ENCODE measurements at places on chromosomes 3 and 15. TPM values are rescaled to one million over a fixed set of nuclear protein-coding genes. Genes with fewer than 3 reads are reported as not detected.

The SLC22A13 gene
- 1.2 TPM for total RNA-seq

The CEMIP gene
- total RNA-seq = 445 TPM

The XYLB gene
- total RNA-seq = 8.5 TPM

The LOXL1 gene
- 417 TPM for total RNA-seq

The DCUN1D1 gene
- total RNA-seq = 52.4 TPM

The PAK6 gene
- total RNA-seq = not detected

The MORC1 gene
- total RNA-seq = not detected

DNA sequence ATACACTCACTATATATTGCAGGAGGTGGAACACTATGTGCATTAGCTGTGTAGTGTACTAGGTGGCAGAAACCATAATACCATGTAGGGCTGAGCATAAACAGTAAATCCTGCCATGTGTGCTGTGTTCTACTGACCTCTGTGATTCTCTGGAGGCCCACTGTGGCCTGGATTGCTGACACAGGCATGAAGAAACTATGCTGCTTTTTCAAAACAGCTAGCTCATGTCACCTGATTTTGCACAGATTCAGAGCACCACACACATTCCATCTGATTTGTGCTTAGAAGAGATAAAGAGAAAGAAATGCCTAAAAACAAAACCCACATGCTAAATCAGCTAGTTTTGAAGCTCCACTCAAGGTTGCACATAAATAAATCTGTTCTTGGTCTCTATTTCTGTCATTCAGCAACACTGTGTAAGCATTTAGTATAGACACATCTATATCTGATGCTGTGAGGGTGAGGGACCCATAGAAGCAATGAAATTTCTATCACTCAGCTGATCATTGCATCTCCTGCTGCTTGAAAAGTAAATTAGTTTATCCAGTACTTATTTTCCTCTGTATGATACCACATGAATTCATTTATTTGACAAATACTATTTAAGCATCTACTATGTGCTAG is 1007.7 kb upstream of the SEMA6D start:
- no peak for DNase-seq
- H3K27ac ChIP-seq = no peak overlapping the region
- H3K4me3 ChIP-seq = no peak overlapping the region
- no peaks in the 10 kb centered on the region for H3K4me1 ChIP-seq

- H3K27ac ChIP-seq = no peak overlapping the region
- no peaks in the 10 kb centered on the region for H3K36me3 ChIP-seq
- no peak overlapping the region for H3K4me3 ChIP-seq
- no peaks in the 10 kb centered on the region for H3K4me1 ChIP-seq
- DNase-seq = no peak
- H3K27me3 ChIP-seq = peaks cover 5% of the 10 kb centered on the region
These were observed 239.1 kb upstream of the GADL1 start for GRCh38 chr3:31133541-31133940.

DNA sequence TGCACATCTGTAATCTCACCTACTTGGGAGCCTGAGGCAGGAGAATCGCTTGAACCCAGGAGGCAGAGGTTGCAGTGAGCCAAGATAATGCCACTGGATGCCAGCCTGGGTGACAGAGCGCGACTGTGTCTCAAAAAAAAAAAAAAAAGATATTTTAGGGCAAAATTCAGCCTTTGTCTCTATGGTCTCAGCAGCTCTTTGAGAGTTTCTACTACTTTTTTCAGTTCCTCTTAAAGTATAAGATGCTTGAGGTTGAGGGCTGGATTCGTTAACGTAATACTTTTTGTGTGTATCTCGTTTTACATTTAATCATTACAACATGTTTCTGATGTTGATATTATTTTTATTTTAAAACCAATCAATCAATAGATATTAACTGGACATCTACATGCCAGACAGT is 381.2 kb upstream of the TBL1XR1 start:
- H3K27me3 ChIP-seq = no peaks in the 10 kb centered on the region
- no peaks in the 10 kb centered on the region for H3K36me3 ChIP-seq

DNA sequence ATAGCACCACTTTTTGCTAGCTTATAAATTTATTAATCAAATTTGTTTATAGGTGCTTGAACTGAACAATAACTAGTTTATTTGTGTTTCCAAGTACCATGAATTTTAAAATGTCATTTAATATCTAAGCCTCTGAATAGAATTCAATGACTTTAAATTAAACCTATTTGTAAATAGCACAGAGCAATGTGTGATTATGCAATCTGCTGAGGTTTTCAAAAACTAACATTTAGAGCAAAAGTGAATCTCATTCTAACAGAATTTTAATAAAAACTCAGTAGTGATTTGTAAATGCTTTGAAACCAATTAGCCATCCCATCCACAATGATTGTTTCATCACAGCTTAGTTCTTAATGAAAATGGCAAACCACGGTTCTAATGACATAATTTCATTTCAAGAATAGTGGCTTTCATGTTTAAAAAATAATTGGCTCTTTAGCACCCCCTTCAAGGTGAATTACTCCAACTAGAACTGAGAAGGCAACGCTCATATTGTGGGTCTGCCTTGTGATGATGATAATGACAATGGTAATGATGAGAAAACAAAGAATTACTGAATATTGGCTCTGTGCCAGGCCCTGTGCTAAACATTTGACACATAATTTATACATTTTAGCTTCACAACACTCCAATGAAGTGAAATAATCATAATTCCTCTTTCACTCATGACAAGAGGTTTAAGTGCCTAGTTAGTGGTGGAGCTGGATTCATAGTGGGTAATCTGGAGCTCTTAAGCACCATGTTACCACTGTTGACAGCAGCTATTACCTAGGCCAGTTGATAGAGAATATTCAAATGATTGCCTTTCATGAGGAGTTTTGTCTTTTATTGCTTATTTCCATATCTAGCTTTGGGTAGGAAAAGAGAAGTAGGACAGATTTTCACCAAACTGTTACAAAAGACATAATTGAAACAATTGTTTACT is 145.7 kb downstream of the RBMS3 start:
- no peaks in the 10 kb centered on the region for H3K27me3 ChIP-seq
- no peak overlapping the region for H3K27ac ChIP-seq
- H3K4me3 ChIP-seq = no peak overlapping the region
- no peak for DNase-seq
- H3K36me3 ChIP-seq = no peaks in the 10 kb centered on the region

- no peaks in the 10 kb centered on the region for H3K36me3 ChIP-seq
- peak overlapping the region; percentile 84 for H3K27ac ChIP-seq
- no peaks in the 10 kb centered on the region for H3K27me3 ChIP-seq
- H3K4me3 ChIP-seq = no peak overlapping the region
These were observed 21.6 kb upstream of the PLXNA1 start for GRCh38 chr3:126961191-126961790.

- H3K4me1 ChIP-seq = no peaks in the 10 kb centered on the region
- DNase-seq = peak; percentile 49
- no peak overlapping the region for H3K27ac ChIP-seq
- no peaks in the 10 kb centered on the region for H3K36me3 ChIP-seq
- no peaks in the 10 kb centered on the region for H3K27me3 ChIP-seq
These were observed 400.7 kb upstream of the TPM1 start for GRCh38 chr15:62641825-62642224.

GRCh38 chr15:50082066-50082465 is 37.0 kb downstream of the ATP8B4 start:
- no peaks in the 10 kb centered on the region for H3K36me3 ChIP-seq
- H3K27ac ChIP-seq = no peak overlapping the region
- DNase-seq = no peak
- no peaks in the 10 kb centered on the region for H3K4me1 ChIP-seq
- H3K4me3 ChIP-seq = no peak overlapping the region

DNA sequence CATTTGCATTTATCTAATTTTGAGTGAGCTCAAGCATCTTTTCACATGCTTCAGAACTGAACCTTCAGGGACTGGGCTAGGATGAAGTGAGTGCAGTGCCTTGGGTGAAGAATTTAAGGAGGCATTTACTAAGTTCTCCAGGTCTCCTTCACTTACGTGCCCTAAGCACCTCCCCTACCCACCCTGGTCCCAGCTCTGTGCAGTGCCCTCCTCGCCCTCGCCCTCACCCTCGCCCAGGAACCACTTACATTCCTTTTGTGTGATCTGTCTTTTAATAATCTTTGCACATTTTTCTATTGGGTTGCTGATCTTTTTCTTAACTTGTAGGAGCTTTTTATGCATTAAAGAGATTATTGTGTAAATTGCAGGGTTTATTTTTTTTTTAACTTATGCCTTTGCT is 322.6 kb downstream of the THSD4 start:
- H3K4me1 ChIP-seq = peaks cover 12% of the 10 kb centered on the region
- no peaks in the 10 kb centered on the region for H3K27me3 ChIP-seq
- H3K36me3 ChIP-seq = no peaks in the 10 kb centered on the region

GRCh38 chr3:14802381-14802731 is 16.4 kb upstream of the FGD5 start:
- H3K4me1 ChIP-seq = no peaks in the 10 kb centered on the region
- H3K27me3 ChIP-seq = peaks cover 32% of the 10 kb centered on the region
- no peaks in the 10 kb centered on the region for H3K36me3 ChIP-seq
- no peak for DNase-seq
